SK-N-SH (cell line): ENCODE measurements at places on chromosomes 3 and 15. TPM values are rescaled to one million over a fixed set of nuclear protein-coding genes. Genes with fewer than 3 reads are reported as not detected.

CLDN16 gene
- 0.02 TPM in 2 replicates for polyA plus RNA-seq

RARRES1 gene
- polyA plus RNA-seq = 0.11 and 0.15 TPM in 2 replicates

KCNH8 gene
- 0.05 and 0.15 TPM in 2 replicates for polyA plus RNA-seq

PCYT1A gene
- polyA plus RNA-seq = 45.9 and 52.4 TPM in 2 replicates

SLC28A1 gene
- polyA plus RNA-seq = not detected in 2 replicates

TNNC1 gene
- 2.6 and 3.0 TPM in 2 replicates for polyA plus RNA-seq

ZNF80 gene
- polyA plus RNA-seq = not detected in 2 replicates

DNA sequence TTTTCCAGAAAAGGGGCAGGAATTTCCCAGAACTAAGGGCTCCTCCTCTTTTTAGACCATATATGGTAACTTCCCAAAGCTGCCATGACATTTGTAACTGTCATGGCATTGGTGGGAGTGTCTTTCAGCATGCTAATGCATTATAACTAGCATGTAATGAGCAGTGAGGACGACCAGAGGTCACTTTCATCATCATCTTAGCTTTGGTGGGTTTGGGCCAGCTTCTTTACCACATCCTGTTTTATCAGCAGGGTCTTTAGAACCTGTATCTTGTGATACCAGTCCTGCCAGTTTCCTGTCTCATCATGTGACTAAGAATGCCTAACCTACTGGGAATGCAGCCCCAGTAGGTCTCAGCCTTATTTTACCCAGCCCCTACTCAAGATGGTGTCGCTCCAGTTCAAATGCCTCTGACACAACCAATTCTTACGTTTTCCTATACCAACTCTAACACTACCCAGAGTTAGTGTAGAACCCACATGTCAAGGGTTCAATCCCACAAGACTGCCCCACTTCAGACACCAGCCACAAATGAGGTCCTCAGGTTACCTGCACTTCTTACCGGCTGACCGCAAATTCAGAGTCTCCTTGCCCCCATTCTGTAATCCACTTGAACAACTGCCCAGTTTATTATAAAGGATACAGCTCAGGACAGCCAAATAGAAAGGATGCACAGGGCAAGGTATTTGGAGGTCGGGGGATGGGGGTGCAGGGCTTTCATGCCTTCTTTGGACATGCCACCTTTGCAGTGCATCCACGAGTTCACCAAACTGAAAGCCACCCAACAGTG is 17.7 kb downstream of the FOXB1 start:
- H3K27ac ChIP-seq = no peak overlapping the region
- peaks cover 11% of the 10 kb centered on the region; the same call in 1 of the 2 replicates for H3K27me3 ChIP-seq

- no peaks in the 10 kb centered on the region for H3K4me1 ChIP-seq
- no peaks in the 10 kb centered on the region for H3K36me3 ChIP-seq
- H3K4me3 ChIP-seq = no peak overlapping the region
- peak; percentile 24 for DNase-seq
- H3K27ac ChIP-seq = no peak overlapping the region
These were observed 16.9 kb upstream of the PSMD6 start for GRCh38 chr3:64039981-64040733.
